ENCODE measurements at places on chromosomes 3 and 15.
A peak's percentile ranks its signal among the peaks of the same experiment; 100 is the strongest.

- peak; percentile 61 for DNase-seq
Measured at GRCh38 chr15:84747416-84748273, 747 bp upstream of the ZNF592 start.

DNA sequence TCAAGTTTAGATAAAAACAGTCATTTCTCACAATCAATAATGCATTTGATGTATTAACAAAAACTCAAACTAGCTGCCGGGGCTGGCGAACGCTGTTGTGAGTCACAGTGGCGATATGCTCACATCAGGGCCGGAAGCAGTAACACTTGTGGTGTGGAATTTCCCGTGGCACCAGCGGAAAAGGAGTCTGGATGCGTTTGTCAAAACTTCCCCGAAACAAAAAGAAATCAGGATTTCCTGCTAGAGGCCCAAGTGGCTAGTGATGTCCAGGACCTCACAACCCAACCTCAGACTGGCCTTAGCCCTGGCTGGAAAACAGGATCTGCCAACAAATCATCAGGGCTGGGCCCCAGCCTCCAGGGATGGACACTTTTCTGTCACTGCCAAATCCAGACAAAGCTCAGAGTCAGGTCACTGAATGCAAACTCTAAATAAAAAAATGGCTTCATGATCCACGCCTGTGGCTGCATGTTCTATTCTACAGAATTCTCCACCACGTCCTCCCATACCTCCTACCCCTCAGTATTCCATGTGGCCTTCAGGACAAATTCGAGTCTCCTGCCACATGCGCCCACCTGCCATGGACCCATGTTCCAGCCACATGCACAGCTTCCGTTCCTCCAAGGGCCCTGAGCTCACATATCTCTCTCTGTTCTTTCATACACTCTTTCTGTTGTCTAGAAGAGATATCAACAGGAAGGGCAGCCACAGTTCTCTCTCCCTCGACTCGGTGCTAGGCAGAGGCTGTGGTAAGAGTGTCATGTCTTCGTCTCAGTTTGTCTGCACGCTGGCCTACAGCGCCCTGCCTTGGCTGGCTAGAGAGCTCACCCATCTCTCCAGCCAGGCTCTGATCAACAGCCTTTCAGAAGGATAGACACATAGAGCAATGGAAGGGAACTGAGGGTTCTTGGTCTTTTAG is 35.4 kb downstream of the EHD4 start:
- DNase-seq: no peak

DNA sequence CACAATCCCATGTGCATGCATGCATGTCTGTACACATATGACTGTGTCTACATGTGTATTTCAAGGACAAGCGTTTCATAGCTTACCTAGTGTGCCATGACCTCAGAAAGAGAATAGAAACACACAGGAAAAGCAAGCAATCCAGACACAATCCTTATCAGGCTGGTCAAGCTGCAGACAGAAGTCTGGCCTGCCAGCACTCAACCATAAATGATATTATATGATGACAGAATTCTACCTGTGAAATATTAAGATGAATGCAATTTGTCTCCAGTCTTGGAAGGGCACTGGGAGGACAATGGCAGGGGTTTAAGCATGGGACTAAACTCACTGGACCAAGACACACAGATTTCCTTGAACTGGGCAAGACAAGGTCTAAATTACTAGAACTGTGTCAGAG is 50.9 kb upstream of the ARL6 start:
- no peak for DNase-seq

GRCh38 chr3:127680146-127680661 is 7.5 kb downstream of the ABTB1 start:
- no peak for DNase-seq

GRCh38 chr15:69000091-69000490 is 14.4 kb upstream of the NOX5 start:
- no peak for DNase-seq

DNA sequence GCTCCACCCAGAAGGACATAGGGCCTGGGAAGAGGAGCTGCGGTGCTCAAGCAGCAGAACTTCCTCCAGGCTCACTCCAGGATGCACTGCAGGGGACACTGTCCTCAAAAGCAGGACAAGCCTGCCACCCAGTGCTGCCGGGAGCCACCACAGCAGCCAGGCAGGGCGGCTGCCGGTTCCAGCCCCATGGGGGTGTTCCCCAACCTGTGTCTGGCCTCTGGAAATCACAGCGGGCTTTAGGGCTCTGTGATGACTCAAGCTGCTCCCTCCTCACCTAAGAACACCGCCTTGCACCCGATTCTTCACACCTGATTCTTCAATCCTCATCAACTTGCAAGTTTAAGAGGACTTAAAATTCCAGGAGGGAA is 71.9 kb upstream of the SLC6A11 start:
- peak; percentile 56 for DNase-seq

DNA sequence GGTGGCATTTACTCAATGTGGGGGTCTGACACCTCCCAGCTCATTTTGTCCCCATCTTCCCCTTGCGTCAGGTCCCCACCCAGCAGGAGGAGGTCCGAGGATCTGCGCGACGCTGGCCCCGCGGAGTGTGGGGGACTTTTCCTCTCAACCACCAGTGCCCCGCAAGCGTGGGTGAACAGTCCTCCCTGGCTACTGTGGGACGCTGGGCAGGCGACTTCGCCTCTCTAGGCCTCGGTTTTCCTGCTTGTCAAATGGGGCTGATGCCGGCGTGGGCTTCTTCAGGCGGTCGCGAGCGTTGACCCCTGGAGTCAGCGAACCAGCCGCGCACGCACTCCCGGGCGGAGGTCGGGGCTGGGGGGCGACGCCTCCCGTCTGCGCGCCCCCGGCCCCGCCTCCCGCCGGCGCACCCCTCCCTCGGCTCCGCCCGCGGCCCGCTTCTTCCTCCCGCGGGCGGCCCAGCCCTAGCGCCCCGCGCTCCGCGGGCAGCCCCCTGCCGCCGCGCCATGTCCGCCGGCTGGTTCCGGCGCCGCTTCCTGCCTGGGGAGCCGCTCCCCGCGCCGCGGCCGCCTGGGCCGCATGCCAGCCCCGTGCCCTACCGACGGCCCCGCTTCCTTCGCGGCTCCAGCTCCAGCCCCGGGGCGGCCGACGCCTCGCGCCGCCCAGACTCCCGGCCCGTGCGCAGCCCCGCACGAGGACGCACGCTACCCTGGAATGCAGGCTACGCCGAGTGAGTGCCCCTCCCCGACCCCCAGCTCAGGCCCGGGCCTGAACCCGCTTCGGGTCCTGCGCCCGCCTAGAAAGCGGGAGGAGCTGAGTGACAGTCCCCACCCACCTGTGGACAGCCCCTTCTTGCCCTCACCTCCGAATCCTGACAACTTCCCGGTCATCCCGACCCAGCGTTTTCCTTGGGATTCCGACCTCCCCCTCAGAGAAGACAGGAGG is at the start of gene PPM1M:
Gene PPM1M (plus strand): TSS at position 438 of the 942 bp plus-strand sequence. CDS start 66 bp downstream, at position 504.
- peak; percentile 95 for DNase-seq

DNA sequence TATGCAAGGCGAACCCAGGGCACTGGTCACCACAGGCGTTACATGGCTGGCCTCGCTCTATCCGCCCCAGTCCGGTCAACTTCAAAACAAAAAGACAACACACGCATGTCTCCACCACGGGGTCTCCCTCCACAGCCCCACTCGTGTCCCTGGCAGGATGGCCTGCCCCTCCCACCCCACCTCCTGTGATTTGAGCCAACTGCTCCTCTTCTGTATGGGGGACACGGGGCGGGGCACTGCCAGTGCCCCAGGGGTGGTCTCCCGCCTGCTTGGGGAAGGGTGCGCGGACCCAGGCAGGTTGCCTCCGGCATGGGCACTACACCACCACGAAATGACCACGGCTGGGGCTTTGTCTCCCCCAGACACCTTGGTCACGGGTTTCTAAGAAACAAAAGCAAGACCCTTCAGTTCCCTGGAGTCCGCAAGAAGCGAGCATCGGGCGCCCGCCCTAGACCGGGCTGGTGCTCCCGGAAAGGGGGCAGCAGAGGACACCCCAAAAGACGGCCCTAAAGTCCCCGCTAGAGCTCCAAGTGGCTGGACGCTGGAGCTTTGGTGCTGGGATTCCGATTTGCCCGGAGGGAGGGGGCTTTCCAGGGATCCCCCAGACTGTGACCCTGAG is 219.3 kb upstream of the PRICKLE2 start:
- DNase-seq: peak; percentile 76
